Activated naive CD4-positive, alpha-beta T cell (primary cell): ENCODE measurements at places on chromosomes 2 and 18.

DNA sequence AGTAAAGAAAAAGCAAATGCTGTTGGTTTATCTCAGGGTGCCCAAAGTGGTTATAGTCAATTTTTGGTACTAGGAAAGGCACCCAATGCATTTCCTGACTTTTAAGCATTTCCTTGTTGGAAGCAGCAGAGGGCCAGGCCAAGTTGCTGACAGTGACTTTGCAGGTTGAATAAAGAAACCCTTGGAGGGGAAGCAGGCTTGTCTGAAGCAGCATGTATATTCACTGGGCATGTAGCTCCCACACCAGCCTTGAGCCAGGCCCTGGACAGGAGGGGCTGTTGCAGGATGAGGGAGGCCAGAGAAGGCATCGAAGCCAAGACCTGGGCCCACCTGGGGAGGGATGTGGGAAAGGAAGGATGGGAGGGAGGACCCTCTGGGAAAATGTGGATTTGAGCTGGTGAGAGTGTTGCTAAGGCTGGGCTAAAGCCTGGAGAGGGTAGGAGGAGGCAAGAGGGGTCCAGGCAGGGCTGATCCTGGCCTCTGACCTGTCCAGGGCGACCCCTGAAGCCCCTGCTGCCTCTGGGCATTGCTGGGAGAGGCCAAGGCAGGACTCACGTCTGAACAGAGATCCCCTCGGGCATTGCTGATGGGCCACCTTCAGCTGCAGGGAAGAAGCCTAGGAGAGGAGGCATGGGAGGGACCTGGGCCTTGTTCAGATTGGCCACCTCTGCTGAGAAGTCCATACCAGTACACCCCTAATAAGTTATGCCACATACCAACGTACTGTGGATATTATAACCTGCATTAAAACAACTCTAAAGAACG lies 79.6 kb downstream of the STPG4 start:
- no peak for DNase-seq

GRCh38 chr18:43161528-43161927 lies 46.0 kb upstream of the RIT2 start:
- DNase-seq = no peak

GRCh38 chr2:142873831-142874287 lies 3.6 kb upstream of the KYNU start:
- DNase-seq = no peak

- DNase-seq = no peak
These were observed 30.6 kb upstream of the CD8A start for GRCh38 chr2:86821306-86821705.

DNA sequence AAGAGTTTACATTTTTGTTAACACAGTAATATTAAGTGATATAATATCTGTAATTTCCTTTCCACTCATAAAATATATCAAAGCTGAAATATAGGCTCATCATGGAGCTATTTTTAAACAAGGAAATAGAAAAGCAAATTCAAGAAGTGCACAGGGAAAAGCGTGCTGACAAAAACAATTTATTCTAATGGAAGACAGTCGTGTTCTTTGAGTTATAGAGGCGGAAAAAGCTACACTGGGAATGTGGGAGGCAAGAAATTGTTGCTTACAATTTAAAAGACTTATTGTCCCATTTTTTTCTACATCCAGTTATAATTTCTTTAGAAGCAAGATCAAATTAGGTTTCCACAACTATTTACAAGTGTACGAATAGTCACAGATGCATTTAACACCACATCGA lies 3.2 kb upstream of the TTN start:
- DNase-seq = no peak

GRCh38 chr2:2010251-2010650 lies 265.9 kb upstream of the PXDN start:
- DNase-seq = no peak

GRCh38 chr2:158677542-158677941 lies 117.6 kb upstream of the DAPL1 start:
- DNase-seq = no peak

DNA sequence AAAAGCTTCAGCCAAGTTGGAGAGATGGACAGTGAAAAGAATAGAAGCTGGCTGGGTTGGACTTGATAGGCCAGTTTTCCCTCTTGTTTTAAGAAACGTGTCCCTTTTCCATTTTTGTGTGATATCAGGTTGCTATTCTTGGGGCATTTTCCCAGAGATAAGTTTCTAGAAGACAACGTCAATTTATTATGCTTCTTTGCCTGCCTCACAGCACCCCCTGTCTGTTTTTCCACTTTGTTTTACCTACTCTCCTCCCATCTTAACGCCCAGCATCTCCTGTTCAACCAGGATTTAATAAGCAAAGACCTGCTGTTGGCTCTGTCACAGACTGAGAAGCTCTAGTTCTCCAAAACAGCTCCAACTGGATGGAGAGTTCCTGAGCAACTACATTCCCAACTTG lies 317.8 kb upstream of the ZNF521 start:
- DNase-seq = no peak

- no peak for DNase-seq
These were observed 7.7 kb downstream of the APLF start for GRCh38 chr2:68475110-68475509.

DNA sequence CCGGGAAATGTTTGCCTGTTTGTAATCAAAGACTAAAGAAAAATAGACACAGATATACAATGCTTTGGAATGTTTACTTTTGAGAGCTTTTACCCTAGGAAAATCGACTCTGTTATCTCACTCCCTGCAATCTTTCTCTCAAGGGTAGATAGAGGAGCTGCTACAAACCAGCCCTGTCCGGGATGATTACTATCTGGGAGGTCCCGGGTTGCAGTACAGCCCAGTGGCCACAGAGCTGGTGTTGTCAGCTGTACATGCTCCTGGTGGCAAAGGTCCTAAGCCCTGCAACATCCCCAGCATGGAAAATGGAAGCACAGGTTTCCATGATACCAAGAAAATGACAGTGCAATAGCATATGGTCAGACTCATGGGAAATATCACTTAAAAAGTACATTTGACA lies 570.5 kb upstream of the SOX11 start:
- no peak for DNase-seq

DNA sequence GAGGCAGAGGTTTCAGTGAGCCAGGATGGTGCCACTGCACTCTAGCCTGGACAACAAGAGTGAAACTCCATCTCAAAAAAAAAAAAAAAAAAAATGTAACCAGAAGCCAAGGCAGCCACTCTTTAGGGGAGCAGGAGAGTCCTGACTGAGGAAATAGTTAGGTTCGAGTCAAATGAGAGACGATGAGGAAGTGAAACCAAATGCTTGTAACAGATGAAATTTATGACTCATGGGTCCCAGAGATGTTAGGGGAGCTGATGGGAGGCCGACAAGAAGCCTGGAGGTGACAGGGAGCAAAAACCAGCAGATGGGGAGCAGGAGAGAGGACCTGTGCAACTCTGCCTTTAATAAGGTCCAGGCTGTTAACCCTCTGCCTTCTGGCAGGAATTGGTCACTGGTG lies 756.1 kb upstream of the DDX18 start:
- DNase-seq = no peak

- DNase-seq = no peak
These were observed 154.5 kb downstream of the CLIP4 start for GRCh38 chr2:29269765-29270109.

- DNase-seq = no peak
These were observed 204.8 kb upstream of the KYNU start for GRCh38 chr2:142672698-142673097.

GRCh38 chr2:43559391-43560230 lies 36.2 kb downstream of the THADA start:
- DNase-seq = no peak

GRCh38 chr2:28292491-28292890 lies 100.2 kb upstream of the FOSL2 start:
- no peak for DNase-seq

GRCh38 chr2:173323371-173323770 lies 31.3 kb upstream of the CDCA7 start:
- DNase-seq = no peak

DNA sequence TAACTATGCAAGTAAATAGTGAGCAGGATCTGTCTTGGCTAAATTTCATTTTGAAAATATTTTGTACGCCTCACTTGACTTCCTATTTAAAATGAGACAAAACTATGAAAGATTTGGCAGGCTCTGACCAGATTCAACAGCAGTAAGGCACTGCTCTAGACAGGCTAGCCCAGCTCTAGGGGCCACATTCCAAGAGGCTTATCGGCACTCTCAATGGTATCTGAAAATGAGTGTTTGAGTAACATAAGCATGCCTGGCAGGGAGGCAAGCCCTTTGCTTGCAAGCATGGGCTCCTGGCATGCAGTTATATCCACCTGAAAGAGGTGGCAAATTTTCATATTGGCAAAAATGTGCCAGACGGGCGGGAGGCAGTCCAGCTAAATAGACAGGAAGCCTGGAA lies 10.5 kb downstream of the CAPN13 start:
- DNase-seq = no peak

- DNase-seq = no peak
These were observed 65.8 kb downstream of the RTN4 start for GRCh38 chr2:54984476-54984875.

DNA sequence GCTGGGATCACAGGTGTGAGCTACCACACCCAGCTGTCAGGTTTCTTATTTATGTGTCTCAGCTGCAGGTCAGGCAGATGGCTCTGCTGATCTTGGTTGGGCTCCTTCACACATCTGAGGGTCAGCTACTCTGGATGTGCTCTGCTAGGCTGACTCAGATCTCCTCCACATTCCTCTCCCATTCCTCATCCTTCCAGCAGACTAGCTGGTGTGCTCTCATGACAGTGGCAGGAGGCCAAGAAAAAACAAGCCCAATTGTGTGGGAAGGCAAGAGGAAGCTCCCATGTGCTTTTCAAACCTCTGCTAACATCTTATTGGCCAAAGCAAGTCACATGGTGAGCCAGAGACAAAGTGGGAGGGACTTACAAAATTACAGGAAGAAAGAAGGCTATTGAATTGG lies 11.7 kb upstream of the MSH6 start:
- no peak for DNase-seq

DNA sequence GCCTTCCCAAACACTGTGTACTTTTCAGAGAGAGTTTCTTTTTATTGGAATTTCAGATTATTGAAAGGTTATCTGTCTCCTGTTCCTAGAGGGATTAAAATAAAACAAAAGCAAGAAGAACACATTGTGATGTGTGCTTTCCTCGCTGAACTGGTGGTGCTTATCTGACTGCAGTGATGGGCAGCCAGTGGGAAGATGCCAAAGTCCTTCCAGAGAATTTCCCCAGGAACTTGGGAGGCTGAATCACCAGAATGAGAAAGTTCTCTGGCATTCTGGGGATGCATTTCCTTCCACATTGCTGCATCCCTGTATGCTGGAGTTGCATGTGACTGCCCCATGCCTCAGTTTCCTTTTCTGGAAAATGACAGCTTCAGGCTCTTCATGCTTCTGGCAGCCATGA lies 53.9 kb upstream of the SEC11C start:
- no peak for DNase-seq

DNA sequence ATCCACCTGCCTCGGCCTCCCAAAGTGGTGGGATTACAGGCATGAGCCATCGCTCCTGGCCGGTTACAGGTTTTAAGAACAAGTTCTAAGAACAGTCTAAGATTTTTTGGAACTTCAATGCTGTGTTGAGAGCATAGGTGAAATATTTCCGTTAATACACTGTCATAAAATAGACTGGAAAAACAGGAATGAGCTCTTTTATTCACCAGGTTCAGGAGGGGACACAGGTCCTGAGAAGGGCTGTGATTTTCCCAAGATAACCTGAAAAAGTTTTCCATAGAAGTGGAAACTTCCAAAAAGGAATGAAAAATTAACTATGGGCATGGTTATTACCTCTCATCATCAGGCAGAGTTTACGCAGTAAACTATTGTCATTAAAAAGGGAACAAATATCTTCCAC lies 97.6 kb upstream of the TMEM178A start:
- no peak for DNase-seq

DNA sequence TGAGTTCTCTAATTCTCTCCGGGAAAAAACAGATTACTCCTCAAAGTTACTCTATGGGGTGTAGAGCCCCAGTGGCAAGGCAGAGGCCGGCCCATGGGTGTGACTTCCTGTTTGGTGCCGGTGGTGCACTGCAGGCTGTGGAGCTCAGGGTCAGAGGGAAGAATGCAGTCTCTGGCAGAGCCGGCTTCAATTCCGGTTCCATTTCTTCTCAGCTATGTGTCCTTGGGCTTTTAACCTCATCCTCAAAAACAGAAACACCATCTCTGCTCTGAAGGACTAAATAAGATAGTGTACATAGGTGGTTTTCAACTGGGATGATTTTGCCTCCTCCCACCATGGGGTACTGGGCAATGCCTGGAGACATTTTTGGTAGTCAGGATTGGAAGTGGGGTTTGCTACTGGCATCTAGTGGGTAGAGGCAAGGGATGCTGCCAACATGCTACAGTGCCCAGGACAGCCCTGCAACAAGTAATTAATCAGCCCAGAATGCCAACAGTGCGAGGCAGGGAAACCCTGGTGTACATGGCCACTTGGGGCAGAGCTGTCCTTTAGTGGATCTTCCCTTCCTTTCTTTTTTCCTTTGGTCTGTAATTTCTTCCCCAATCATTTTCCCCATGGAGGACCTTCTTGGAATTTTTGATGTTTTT lies 81.2 kb downstream of the INSIG2 start:
- no peak for DNase-seq

DNA sequence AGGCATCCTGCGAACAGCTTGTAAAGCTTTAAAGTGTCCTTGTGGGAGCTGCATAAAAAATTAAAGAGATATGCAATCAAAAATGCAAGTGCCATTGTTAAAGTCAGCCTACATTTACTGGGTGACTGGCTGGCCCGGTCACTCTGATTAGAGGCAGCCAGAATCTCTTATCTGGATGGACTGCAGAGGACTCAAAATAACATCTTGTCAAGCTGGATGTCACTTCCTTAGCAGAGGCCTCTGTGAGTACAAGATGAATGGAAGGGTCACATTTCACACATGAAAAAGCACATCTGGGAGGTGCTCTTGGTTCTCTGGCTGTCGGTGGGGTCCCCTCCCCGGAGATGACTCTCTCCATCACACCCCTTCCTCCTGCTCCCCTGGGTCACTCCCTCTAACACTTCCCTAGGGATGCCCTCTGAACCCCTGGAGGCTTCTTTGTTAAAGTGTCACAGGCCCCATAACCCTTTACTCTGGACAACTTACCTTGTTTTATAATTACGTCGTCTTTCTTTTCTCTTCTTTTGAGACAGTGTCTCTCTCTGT lies 122.1 kb downstream of the SH3BP4 start:
- DNase-seq = no peak

DNA sequence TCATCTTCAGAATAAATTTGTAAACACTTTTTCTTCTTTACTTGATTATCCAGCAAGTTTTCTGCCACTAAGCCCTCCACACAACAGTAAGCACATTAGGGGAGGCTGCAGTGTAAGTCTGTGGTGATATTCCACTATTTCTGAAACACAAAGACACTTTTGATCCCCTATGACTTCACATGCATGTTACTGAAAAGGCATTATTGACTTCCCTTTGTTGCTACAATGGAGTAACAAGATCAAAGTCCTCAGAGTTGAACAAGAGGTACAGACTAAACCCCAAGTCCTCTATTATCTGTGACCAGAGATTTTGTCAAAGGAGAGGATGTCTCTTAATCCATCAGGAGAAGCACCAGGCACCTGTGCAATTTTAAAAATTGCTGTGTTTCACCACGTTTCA lies 157.9 kb downstream of the CD226 start:
- DNase-seq = no peak
